NCI-H2107 (cell line): ENCODE measurements at places on chromosomes 1 and 21.

- DNase-seq, result no peak
These were observed 1.6 kb downstream of the EPS8L3 start for GRCh38 chr1:109762039-109762585.

GRCh38 chr1:59163268-59164092 is 133.4 kb upstream of the FGGY start:
- no peak for DNase-seq

DNA sequence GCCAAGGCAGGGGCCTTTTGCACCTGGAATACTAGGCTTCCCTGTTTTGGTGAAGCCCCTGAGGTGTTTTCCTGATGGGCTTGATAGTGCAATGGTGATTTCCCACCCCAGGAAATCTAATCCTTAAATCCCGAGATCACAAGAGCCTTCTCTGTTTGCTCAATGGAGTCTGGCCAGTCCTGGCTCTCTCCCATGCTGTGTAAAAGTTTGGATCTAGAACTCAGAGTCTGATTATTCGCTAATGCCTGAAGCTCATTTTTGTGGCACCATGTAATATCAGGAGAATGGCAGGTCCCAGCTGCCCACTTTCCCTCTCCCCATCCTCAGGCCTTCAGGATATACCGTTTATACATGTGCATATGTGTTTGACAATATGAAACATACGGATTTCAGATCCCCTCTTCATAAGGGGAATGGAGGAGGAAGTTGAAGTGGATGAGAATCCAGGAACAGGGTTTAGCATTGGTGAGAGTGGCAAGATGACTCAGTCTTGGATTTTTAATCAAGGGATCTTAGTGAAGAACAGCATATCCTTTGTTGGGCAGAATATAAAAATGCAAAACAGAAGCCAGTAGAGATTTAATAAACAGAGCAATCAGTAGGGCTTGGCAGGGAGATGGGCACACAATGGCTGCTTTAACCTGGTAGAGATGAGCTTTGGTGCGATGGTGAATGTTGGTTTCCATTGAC is 62.1 kb downstream of the CLIC6 start:
- no peak for DNase-seq

GRCh38 chr1:81329041-81329440 is 471.7 kb upstream of the ADGRL2 start:
- DNase-seq, result no peak

DNA sequence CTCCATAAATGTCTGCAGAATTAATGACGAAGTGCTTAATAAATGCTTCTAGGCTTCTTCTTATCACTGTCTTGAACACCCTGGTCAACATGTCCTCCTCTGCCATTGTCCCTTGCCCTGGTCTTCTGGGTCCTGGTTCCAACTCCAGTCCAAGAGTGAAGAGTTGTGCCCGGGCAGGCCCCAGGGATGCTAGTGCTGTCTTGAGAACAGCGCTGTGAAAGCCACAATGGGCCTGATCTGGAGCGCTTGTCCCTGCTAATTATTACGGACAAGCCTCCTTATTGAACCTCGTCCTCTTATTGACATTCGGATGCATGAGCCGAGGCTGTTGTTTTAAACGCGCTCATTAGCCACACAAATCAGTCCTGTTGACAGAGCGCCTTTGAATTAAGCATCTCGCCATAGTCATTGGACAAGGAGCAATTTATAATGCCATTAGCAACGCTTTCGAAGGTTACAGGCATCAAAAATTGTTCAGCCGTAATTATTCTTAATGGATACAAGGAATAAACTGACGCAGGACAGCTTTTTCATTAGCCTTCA is 211.6 kb upstream of the POU3F1 start:
- no peak for DNase-seq

DNA sequence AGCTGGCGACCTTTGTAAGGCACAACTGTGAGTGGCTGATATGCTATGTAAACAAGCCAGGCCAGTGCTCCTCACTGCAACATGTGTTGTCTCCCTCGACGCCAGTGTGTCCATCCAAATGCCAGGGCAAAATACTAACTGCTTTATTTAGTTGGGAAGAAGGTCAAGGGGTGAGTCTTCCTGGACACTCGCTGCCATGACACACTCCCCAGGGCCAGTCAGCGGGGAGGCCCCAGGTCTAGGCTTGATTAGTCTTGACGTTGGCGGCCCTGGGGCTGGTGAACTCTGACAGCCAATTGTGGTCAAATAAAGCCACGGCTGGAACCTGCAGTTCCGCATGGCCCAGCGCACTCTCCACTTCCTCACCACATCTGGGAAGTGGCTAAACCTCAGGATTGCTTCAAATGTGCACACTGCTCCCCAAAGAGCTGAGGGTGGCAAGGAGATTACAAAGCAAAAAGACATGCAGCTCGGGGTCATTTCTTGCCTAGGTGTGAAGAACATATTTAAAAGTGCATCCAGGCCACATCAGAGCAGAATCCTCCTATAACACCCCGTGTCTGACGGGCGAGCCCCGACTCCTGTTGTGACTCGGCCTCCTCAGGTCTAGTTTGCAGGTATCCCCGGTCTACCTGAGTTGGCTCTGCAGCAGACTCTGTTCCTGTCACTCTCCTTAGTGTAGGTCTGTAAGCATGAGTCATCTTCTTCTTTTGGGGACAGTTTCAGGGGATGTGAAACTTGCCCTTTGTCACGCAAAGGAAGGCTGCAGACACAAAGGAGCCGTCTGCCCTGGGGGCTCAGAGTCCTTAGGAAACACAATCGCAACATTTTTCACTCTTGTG is 183.5 kb downstream of the RUNX1 start:
- no peak for DNase-seq

DNA sequence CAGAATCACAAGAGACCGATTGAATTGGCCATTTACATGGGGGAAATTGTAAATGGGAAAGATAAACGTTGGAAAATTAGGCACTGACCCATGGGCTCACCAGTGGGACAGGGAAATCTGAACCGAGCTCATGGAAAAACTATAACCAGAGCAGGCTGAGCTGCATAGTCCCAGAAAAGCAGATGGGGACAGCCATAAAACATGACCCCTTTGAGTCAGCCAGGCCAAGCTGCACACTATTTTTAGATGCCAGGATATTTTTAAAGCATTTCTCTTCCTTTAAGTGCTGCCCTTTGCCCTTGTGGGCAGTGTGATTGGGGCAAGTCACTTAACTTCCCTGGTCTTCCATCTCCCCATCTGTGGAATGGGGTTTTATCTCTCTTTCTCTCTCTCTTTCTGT is 184.1 kb downstream of the FOXD2 start:
- no peak for DNase-seq

DNA sequence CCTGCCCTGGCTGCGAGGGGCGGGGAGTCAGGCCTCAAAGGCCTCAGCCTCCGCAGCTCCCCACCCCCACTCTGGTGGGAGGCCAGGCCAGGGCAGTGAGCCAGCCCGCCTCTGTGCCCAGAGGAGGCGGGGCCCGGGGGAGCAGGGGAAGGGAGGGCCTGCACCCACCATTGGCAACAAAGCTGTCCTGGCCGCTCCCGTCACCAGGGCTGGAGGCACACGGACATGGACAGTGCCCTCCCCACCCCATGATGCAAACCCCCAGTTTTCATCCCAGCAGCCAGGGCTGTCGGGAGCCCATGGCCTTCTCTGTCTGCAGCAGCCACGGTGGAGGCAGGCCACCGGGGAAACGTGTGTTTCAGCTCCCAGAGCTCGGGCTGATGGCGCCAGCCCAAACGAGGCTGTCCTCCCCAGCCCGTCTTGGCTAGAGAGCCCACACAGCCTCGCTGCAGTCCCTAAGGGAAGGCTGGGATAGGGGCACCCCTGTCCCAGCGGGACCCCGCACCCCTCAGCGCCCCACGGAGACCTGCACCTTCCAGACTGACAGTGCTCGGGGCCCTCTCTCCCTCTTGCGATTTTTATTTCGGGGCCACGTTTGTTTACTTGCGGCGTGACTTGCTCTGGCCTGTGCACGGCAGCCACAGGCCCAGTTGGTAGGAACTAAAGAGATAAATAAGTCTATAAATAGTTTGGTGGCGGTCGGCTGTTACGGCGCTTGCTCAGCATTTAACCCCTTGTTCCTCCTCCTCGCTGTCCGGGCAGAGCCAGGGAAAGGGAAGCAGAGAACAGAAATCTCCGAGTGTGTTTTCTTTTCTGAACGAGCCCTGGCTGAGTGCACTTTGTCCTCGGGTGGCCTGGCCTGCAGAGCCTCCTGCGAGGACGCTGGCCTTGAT is 101.8 kb downstream of the PRDM16 start:
- DNase-seq, result no peak

DNA sequence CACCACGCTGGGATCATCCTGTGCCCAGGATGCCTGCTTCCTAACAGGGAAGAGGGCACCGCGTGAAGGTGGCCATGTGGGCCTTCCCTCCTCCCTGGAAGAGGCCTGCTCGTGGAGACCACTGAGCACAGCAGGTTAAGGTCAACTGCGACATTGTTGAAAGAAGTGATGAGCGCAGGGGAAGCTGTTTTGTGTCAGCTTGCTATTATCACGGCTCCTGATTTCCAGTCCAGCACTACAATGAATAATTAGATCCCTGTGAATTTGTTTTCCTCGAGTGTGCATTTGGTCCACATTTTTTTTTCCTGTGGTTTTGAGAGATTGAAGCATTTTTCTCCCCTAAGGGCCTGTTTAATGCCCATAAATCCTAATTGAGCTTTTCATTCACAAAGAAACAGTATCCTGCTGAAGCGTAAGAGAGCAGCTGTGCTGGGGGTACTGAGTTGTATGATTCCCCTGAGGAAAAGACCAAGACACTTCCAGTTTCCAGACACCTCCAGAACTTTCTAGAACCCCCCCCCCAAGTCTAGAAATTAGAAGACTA is 204.9 kb downstream of the KCNJ6 start:
- DNase-seq, result no peak

GRCh38 chr1:52403566-52404115 is 582 bp downstream of the ORC1 start:
- DNase-seq, result no peak

DNA sequence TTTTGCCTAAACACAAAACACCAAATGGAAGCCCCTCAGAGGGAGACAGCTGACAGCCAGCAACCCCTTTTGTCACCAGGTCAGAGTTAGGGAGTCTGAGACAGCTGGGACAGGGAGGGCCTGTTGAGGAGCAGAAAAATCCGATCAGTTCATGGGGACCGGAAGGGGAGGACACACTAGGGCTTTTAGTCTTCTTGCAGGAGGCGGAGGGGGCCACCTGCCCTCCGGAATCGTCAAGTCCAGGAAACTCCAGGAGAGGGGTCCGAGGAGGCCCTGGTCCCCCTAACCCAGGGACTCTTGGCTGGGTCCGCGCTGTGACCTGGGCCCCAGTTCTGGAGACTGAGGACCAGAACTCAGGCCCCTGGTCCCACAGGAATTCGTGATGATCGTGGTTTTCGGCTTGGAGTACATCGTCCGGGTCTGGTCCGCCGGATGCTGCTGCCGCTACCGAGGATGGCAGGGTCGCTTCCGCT is 34.2 kb downstream of the KCNQ4 start:
- DNase-seq, result no peak

DNA sequence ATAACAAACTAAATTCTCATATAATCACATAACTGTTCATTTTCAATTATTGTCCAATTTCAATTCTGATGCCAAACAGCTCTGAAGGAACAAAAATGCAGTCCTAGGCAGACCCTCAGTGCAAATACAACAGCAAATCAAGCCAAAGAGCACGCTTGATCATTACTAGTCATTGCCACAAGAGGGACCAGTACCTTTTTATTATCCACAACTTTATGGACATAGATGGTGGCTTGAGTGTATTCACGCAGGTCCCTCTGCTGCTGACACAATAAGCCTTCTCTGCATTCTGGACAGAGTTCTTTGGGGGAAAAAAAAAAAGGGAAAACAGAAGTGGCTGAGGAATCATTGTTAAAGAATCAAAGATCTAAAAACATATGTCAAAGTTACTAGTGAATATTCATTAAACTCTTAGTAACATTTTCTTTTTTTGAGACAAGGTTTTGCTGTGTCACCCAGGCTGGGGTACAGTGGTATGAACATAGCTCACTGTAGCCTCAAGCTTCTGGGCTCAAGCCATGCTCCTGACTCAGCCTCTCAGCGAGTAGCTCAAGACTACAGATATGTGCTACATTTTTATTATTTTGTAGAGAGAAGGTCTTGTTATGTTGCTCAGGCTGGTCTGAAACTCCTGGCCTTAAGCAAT is 34.3 kb upstream of the RAP1GAP start:
- DNase-seq, result no peak

GRCh38 chr1:170806961-170807360 is 128.4 kb upstream of the MROH9 start:
- DNase-seq, result no peak

DNA sequence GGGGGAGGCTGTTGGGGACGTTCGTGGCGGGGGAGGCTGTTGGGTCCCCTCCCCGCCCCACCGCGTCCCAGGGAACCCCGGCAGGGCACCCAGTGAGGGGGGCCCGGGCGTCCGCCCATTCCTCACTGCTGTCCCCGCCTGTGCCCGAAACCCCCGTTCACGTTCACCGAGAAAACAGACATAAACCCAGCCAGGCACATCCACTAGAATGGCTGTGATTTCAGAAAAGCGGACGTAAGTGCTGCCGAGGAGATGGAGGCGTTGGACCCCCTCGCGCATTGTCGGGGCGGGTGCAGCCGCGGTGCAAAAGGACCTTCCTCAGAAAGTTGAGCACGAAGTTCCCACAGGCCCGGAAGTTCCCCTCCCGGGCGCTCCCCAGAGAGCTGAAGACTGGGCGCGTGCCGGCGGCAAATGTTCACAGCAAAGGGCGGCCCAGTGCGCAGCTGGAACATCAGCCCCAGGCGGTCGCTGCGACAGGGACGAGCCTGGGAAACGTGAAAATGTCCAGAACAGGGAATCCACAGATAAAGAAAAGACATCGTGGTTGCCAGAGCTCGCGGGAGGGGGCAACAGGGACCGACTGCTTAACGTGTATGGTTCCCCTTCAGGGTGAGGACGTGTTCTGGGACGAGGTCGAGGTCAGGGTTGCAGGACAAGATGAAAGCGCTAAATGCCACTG is 18.5 kb upstream of the SAMD11 start:
- no peak for DNase-seq

- no peak for DNase-seq
These were observed 26.1 kb upstream of the SLC19A1 start for GRCh38 chr21:45568383-45568782.

- no peak for DNase-seq
These were observed 132.9 kb downstream of the PTPRU start for GRCh38 chr1:29368936-29369932.

- no peak for DNase-seq
These were observed 148.5 kb upstream of the TNR start for GRCh38 chr1:175891783-175892309.

- DNase-seq, result no peak
These were observed 660 bp upstream of the PDE4B start for GRCh38 chr1:65791801-65792668.
